ENCODE measurements at places on chromosomes 4 and X.

- no peak for DNase-seq
These were observed 146.2 kb upstream of the BCOR start for GRCh38 chrX:40243755-40244515.

DNA sequence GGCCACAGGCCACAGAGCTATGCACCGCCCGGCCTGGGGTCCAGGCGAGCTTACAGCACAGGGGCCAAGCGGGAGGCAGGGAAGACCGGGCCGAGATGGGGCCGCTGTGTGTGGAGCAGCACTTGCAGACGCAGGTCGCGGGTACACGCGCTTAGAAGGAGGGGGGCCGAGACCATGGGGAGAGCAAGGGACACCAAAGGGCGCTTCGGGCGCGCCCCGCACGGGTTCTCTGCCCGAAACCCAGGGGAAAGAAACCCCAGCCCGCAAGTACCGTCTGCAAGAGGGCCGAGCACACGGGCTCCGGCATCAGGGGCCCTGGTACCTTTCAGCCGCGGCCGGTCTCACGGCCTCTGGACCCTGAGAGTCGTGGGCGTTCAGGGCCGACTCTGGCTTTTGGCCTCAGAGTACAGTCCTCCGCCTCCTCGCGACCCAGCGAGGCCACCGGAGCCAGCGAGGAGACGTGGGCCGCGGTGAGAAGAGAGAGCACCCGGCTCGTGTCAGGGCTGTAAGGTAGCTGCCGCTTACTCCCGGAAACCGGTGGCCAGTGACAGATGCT, 342 bp downstream of the EOLA2 start:
- DNase-seq, result no peak

GRCh38 chr4:179880756-179881155, 2362.4 kb upstream of the TENM3 start:
- DNase-seq, result no peak

- DNase-seq, result no peak
These were observed 30.8 kb downstream of the NOP14 start for GRCh38 chr4:2932321-2932950.

DNA sequence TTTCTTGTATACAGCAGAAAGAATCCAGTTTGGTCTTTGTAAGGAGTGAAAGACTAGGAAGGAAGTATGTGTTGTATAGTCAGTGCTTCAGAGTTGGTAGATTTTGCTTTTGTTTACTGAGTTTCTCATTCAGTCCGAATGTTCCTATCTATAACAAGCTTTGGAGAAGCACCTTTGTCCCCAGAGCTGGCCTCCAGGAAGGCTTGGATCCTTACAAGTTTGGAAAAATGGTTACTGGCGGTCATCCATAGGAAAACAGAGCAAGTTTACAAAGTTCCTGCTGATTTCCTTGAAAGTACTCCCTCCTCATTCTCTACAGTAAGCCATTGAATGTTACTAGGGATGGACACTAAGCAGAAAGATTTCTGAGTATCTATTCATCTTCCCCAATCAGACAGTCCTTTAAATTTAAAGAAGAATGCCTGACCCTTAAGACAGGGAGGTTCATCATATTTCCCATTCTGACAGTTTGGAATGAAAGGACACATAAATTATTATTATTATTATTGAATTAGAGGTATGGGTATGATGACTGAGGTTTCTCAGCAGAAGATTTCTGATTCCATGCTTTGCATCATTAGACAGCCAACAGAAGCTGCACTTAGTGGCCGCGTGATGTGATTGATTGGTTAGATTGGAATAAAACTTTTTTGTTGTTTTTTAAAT, 35.8 kb downstream of the FAT4 start:
- DNase-seq, result no peak

- peak; percentile 91 for DNase-seq
These were observed 111.3 kb upstream of the LNX1 start for GRCh38 chr4:53702334-53703266.

DNA sequence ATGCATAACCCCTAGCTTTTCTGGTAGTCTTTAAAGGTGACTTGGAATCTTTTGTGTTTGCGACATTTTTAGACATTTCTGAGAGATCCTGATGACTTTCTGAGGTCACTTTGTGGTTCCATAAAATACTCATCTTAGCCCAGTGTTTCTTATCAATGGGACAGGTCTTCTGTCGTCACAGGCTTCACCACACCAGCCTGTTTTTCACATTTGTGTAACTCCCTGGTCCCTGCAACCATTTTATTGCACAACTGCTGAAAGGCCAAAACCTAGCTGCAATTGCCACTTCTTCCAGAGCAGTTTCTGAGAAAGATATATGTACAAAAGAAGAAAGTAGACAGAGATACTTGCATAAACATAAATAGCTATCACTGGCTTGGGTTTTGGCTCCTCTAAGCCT, 120.9 kb downstream of the IL15 start:
- peak; percentile 6 for DNase-seq

GRCh38 chr4:11919316-11919715, 490.6 kb upstream of the HS3ST1 start:
- DNase-seq, result no peak

DNA sequence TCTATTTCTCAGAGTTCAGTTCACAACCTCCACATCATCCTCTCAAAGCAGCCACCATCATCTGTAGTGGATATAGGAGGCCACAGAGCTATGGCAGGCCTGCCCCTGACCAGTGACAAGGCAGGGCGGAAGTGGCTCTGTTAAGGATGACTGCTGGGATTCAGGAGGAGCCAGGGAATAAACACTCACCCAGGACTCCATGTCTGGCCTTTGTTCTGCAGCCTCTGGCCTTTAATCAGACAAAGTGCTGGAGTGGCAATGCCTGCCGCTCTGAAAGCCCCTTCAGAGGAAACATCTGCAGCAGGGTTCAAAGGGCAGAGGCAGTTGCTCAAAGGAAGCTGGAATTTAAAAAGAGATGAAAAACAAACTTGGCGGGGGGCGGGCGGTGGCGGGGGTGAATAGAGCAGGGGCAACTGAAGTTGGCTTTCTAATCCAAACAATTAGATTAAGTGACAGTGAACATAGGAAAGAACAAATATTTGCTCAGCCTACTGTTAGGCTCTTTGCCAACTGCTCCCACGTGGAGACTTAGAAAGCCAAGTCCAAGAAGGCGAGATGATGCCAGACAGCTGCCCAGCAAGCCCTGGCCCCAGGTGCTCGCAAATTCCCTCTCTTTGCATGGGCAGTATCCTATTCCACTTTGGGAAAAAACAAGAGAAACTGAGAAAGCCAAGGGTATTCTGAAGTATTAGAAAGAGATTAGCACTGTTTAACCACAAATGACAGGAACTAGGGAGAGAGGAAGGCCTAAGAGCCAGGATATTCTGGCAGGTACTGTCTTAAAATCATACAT, 5.5 kb downstream of the MPP1 start:
- no peak for DNase-seq

DNA sequence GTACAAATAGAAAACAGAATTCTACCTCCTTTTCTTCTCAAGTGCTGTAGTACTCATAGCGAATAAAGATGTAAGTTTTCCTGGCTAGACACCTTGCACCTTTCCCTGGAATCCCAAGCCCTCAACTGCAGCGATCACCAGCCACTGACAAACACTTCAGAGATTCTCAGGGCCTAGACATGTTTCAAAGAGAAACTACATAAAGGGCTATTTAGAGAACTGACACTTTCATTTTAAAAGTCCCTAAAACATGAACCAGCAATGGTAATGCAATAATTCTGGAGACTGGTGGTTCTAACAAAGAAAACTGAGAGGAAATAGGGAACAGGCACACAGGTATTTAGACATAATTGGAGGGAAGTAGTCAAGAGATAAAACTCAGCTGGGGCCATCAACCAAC, 35.7 kb downstream of the FANCB start:
- no peak for DNase-seq

DNA sequence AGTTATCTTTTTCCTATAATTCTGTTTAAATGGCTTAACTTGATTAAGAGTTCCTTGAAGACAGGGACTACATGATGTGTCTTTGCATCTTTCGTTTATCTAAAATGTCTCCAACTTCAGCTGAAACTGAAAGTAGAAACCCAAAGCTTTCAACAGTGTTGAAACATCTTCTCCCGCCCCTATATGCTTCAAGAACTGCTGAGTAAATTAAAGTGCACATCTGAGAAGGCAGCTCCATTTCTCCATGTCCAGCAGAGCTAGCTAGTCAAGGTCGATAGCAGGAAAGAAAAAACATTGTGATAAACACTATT, 185.7 kb upstream of the TBL1X start:
- DNase-seq, result peak; percentile 14

GRCh38 chr4:184648054-184648312, 1.3 kb downstream of the CASP3 start:
- no peak for DNase-seq

GRCh38 chr4:97938141-97938540, 205.1 kb downstream of the STPG2 start:
- DNase-seq, result no peak

- no peak for DNase-seq
These were observed 895 bp upstream of the OPN1LW start for GRCh38 chrX:154142950-154143745.

DNA sequence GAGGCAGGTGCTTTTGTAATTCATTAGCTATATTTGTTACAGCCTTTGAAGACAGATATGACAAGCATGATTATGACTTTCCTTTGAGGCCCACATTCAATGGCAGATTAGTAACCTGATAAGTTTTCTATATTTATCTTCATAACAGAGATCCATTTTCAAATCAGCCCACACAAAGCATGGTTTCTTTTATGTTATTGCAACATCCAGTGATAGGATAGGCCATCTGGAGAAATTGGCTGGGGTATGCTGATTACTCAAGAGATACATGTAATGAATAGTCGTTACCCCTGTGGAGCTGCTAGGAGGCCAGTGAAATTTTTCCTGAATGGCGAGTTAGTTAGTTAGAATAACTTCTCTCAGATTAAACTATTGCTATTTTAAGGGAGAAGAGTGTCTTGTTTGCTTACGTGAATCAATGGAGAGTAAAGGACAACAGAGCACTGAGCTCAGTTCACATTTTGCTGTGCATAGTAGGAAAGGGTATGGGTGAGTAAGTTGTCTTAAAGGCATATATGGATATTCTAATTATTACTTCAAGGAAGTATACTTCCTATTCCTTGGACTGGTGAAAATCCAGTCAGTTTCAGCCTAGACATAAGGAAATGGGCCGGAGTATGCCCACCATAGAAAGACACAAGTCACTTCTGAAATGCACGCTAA, 79.2 kb upstream of the DKK2 start:
- DNase-seq, result no peak

DNA sequence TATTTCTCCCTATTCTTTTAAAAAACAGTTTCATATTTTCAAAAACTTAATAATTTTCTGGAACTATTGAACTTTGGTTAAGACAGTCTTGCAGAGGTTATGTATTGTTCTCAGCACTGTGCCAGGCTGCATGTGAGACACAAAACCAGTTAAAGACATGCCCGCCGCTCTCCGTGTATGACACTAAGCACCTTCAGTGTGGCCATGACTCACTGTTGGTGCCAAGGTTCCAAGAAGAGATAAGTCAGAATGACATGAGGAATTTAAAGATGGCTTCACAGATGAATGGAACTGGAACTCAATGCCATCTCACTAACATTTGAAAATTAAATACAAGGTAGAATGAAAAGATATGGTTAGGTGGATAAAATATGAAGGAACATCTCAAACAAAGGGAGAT, 525.5 kb upstream of the ZFP42 start:
- DNase-seq, result peak; percentile 31

- DNase-seq, result peak; percentile 7
These were observed 279.1 kb downstream of the ANK2 start for GRCh38 chr4:113328514-113328913.

GRCh38 chr4:19051831-19052230, 1030.3 kb upstream of the LCORL start:
- peak; percentile 11 for DNase-seq

DNA sequence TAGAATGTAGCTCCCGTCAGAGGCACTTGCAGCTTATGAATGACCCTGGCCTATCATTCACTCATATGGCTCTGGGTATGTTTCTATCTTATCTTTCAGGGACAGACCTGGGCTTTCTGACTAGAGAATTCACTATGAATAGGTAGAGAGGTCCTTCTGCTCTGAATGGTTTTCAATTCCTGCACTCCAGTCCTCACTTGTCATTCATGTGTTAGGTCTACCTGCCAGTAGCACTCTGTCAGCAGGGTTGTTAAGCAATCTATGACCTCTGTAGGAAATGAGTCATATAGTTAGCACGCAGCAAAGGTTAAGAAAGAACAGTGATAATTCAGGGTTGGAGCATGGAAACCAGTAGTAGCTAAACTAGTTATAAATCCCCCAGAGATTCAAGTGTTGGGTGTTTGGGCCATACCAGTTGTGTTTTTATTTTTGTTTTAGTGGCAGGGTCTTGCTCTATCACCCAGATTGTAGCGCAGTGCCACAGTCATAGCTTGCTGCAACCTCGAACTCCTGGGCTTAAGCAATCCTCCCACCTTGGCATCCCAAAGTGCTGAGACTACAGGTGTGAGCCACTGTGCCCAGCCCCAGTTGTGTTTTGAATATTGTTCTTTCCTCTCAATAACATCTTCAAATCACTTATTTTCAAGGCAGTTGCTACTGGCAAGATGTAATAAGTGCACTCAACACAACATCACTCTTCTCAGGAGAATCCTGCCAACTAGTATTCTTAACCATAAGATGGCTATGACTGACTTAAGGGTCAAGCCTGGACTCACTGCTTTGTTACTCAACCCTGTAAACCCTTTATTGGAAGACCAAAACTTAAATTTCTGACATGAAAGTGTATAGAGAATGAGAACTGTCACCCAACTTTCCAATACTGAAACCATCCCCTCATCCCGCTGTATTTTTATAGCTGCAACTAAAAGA, 25.1 kb downstream of the ARL13A start:
- peak; percentile 51 for DNase-seq

GRCh38 chr4:187046471-187046870, 322.8 kb upstream of the FAT1 start:
- peak; percentile 30 for DNase-seq

DNA sequence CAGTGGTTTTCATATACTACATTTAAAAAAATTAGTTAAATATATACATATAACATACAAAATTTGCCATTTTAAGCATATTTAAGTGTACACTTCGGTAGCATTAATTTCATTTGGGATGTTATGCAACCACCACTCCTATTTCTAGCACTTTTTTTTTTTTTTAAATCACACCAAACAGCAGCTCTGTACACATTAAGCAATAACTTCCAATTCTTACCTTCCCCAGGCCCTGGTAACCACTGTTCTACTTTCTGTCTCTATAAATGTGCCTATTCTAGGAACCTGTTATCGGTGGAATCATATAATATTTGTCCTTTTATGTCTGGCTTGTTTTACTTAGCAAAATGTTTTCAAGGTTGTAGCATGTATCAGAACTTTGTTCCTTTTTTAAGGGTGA, 39.1 kb downstream of the TMEM164 start:
- DNase-seq, result no peak

GRCh38 chrX:1720836-1721235, 106.0 kb downstream of the ASMT start:
- DNase-seq, result peak; percentile 51

GRCh38 chr4:174340714-174341113, 57.0 kb downstream of the CEP44 start:
- DNase-seq, result peak; percentile 57

Measured in EH (cell line).